EH (cell line): ENCODE measurements at places on chromosomes 7 and 10.
A peak's percentile ranks its signal among the peaks of the same experiment; 100 is the strongest.

GRCh38 chr10:92990615-92991014 lies 70.0 kb upstream of the CYP26C1 start:
- peak; percentile 49 for DNase-seq

DNA sequence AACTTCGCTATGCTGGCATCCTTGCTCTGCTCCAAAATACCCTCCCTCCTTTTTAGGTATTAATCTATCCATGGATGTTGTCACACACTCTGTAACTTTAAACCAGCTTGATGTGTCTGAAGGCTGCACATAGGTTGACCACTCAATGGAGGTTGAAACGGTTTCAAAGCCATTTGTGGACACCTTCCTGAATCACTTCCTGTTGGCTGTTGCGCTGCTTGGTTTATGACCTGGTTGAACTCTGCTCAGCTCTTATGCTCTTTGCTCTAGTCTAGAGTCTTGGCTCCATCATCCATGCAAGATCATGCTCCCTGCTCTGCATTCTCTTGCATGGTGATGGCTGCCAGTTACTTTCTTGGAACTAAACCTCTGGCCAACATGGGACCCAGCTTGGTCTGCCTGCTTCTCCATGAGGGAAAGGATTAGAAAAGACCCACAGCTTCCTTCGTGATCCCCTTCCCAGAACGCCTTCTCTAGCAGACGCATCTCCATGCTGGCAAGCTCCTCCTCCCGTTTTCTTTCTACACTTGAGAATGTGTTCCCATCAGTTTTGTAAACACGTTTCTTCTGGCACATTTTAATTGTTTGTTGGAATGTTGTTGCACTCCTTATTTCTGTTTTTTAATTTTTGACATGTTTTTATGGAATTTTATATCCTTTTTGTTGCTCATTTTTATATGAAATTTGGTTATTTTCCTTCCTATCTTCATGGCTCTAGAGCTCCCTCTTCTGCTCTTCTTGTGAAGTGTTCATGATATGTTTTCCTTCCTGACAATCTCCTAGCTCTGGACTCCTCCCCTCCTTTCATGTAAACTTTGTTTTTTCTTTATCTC lies 149.8 kb downstream of the XPNPEP1 start:
- peak; percentile 29 for DNase-seq

DNA sequence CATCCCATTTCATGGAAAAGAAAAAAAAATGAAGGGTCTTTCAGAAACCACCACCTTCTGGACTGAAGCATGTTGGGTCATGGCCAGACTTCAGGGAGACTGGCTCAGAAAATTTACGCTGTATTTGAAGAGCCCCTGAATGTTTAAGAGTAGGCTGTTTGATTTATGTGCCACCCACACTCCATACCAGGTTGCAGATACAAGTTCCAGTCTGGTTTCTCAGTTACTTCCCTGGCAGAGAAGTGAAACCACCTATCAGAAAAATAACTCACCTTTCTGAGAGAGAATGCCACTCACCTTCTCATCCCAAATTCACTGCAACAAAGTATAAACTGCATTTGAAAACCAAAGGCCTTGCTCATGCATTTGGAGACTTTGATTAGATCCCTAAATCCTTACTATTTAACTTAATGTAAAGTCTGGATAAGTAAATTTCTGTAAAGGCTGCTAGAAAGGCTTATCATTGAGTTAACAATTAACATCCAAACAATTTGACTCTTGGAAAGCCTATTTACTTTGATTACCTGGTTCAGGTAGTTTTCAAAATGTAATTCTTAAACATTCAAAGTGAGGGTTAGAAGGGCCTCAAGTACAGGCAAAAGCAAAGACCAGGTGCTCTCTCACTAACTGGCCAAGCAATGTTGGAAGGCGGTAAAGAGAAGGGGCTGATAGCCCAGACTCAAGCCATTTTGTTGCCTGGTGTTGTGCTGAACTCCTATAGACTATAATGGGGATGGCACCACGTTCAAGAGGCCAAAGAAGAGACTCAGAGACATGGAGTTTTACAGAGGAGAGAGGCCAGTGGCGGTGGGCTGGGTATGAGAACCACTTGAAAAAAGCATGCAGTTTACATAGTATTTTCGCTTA lies 12.8 kb upstream of the ADD3 start:
- DNase-seq: no peak

DNA sequence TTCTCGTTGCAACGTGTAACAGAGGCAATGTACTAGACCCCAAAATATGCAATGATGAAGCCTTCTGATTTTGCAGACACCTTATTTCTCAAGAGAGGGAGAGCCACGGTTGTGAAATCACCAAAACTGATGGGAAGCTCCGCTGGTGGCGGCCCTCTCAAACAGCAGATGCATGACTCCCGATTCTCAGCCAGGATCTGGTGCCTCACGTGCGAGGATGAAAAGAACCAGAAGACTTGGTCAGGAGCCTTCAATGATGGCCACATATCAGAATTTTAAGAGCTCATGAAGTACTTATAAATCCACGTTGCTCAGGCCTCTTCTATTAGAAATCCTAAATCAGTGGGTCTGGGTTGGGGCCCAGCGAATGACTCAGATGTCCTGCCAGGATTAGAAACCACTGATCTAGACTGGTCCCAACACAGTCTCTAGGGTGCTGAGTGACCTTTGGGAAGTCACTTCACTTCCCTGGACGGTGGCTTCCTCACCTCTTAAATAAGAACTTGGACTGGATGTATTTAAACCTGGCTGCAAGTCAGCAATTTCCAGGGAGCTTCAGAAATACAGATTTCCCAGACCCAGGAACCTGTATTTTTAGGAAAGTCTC lies 41.9 kb upstream of the FAM180A start:
- no peak for DNase-seq

GRCh38 chr10:114735946-114736345 lies 77.9 kb upstream of the ABLIM1 start:
- DNase-seq: no peak

GRCh38 chr7:43535031-43535451 lies 47.9 kb upstream of the STK17A start:
- DNase-seq: peak; percentile 70

- DNase-seq: no peak
These were observed 46.9 kb upstream of the WIPI2 start for GRCh38 chr7:5143106-5143505.

GRCh38 chr7:96452146-96452545 lies 130.2 kb upstream of the SLC25A13 start:
- no peak for DNase-seq

DNA sequence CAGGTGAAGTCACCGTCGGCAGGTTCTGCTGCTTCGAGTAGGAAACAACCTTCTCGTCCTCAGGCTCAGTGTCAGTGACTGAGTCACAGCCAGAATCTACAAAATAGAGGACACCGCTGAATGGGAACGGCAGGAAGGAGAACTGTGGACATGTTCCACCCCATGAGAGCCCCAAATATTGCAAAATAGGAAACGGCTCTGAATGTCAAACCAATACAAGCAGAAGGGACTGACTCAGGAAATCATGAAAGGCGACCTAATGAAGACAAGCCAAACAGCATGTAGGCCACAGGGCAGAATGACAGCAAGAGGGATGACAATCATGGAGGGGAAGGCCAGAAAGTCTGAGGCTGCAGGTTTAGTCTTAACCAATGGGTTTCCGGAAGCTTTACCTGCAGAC lies 63.5 kb downstream of the PIK3AP1 start:
- no peak for DNase-seq

DNA sequence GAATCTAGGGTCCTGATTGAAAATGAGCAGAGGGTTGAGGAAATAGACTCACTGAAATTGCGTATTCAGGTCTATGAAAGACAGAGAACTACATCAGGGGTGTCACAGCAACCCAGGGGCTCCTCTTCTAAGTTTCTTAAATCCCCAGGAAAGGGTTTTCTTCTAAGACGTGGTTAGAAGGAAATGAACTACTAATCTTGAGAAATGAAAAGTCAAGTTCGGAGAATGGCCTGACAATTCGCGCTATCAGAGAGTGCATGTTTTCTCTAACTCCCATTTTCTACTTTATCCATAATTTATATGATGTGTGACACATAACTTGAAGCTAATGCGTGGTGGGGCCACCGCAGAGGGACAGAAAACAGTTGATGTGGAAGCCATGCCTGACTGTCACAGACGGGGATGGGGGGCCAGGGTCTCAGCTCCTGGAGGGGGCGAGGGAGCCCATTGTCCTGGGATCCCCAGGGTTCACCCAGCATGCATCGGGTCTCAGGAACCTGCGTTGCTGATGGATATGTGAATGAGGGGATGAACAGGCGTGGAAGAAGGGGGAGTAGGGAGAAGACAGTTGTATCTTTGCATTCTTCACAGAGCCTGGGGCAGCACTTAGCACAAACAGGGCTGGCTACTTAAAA lies 86.3 kb downstream of the PTPRE start:
- no peak for DNase-seq
